Fibroblast of upper back skin (primary cell): ENCODE measurements at places on chromosomes 6 and 20.

- DNase-seq = peak; percentile 7
These were observed 2.6 kb downstream of the CD164 start for GRCh38 chr6:109379711-109380110.

- peak; percentile 11 for DNase-seq
These were observed 315 bp upstream of the PDE10A start for GRCh38 chr6:165663377-165663735.

GRCh38 chr6:24972311-24972958 is 36.7 kb upstream of the RIPOR2 start:
- DNase-seq = peak; percentile 49

- DNase-seq = no peak
These were observed 81.0 kb downstream of the INSM1 start for GRCh38 chr20:20448881-20449280.

GRCh38 chr6:149138699-149139294 is 178.7 kb upstream of the TAB2 start:
- no peak for DNase-seq

GRCh38 chr20:60313191-60313590 is 355.0 kb downstream of the CDH26 start:
- no peak for DNase-seq

DNA sequence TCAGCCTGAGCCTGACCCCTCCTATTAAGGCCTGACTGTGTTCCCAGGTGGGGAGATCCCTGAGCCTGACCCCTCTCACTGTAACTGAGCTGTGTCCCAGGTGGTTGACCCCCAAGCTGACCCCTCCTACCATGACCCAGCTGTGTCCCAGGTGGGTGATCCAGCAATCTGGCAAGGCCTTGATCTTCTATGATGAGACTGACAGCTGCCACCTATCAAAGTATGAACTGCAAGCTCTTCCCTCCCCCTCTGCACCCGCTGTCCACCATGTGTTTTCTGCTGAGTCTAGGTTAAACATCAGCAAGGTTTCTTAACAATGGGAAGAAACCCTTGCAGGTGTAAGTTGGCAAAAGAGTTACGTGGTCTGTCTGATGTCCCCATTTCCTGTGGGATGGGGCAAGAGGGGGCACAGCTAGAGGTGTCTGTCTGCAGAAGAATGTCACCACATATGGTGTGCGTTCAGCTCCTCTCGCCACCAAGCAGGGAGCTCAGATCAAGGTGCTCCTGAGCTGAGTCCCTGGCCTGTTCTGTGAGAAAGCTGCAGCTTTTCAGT is 5.9 kb downstream of the PXDC1 start:
- DNase-seq = no peak

DNA sequence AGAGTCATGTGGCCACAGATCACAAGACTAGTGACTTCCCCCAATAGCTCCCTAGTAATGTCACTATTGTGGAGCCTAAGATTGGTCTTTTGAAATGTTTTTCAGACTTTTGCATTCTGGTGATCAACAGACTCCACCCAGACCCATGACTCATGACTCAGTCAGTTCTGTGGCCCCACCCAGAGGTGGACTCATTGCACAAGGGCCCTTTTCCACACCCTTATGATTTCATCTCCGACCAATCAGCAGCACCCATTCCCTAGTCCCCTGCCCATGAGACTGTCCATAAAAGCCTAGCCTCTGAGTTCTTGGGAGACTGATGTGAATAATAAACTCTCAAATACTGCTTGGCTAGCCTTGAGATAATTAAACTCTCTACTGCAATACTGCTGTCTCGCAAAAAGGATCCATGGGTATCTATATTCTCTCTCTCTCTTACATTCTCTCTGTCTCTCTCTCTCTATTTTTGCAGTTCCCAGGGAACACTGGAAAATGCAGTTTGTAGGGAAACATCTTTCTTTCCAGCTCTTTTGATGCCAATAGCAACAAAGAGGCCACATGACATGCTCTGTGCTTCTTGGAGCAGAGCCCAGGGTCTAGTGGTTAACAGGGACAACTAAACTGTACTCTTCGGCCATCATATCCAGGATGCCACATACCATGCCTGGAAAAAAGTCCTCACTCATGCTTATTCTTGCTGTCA is 71.3 kb upstream of the IYD start:
- peak; percentile 37 for DNase-seq

DNA sequence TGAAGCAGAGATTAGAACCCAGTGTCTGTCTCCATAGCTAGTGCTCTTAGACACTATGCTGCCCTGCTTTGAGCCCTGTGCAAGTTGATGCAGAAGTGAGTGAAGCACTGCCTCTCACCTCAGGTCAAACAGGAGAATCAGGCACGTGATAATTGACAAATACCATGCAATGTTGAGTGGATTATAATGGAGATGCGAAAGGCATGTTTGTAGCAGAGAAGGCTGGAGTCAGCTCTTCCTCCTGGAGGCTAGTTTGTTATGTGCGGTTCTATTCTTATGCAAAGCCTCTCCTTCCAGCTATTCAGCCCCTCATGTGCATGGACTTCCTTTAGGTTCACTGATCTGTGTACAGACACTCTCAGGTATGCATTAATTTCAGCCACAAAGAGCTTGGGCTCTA is 108.5 kb downstream of the MANEA start:
- DNase-seq = no peak

DNA sequence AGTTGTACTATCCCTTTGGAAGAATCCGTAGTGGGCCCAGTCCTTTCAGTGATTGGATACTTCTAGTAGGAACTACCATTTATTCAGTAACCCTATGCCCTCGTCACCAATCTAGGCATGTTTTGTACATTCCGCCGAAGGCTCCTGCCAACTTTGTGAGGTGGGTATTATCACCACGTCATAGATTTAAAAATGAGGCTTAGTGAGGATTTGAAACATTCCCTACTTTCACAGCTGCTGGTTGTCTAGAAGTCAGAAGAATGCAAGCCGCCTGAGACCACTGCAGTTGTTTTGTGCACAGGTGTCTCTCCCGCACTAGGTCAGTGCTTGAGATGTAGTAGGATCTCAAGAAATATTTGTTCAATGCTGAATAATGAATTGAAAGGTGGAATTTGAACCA is 32.6 kb downstream of the ENPP1 start:
- no peak for DNase-seq

- DNase-seq = no peak
These were observed 131.2 kb upstream of the FAM184A start for GRCh38 chr6:119209452-119210205.

DNA sequence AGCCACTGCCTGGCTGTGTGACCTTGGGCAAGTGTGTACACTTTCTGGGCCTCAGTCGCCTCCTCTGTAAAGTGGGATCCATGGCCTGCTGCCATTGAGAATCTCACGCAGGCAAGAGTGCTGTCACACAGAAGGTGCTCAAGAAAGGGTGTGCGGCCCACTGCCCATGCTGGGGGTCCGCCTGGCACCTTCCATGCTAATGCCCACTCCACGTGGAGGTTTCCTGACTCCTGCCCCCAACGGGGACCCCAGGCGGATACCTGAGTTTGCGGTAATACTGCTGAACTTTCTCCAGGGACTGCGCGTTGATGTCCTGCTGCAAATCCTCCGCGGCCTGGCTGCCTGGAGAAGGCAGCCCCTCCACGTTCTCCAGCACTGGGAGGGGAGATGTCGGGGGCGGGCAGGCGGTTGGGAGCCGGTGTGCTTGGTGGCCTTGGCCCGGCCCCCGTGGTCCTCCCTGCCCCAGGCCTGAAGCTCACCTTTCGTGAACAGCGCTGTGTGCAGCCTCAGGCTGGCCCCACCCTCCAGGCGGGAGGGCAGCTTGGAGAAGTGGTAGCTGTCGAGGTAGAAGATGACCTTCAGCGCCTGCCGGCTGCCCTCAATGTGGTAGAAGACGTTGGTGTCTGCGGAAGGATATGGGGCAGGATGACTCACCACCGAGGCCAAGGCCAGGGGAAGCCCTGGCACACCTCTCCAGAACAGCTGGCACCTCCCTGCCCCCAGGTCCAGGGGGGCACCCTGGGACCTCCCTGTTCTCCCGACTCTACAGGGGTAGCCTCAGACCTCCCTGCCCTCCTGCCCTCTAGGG is 195.6 kb downstream of the PREX1 start:
- DNase-seq = no peak

DNA sequence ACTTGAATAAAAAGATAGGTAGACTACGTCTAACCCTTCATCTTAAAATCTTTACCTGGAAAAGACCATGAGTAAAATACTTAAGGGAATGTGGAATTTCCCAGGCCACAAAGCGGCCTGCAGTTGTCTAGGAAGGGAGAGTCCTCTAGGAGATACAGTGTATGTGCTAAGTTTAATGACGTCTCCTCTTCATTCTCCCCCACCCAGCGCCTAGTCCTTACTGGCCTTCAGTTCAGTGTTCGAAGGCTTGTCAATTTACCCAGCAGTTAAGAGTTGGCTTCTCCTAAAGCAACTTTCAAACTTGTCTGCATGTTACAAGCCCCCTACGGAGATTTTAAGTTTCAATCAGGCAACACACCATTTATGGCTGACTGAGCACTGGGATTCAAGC is 35.2 kb downstream of the HFE start:
- peak; percentile 37 for DNase-seq

- no peak for DNase-seq
These were observed 122.0 kb downstream of the GMPR start for GRCh38 chr6:16360365-16360764.

DNA sequence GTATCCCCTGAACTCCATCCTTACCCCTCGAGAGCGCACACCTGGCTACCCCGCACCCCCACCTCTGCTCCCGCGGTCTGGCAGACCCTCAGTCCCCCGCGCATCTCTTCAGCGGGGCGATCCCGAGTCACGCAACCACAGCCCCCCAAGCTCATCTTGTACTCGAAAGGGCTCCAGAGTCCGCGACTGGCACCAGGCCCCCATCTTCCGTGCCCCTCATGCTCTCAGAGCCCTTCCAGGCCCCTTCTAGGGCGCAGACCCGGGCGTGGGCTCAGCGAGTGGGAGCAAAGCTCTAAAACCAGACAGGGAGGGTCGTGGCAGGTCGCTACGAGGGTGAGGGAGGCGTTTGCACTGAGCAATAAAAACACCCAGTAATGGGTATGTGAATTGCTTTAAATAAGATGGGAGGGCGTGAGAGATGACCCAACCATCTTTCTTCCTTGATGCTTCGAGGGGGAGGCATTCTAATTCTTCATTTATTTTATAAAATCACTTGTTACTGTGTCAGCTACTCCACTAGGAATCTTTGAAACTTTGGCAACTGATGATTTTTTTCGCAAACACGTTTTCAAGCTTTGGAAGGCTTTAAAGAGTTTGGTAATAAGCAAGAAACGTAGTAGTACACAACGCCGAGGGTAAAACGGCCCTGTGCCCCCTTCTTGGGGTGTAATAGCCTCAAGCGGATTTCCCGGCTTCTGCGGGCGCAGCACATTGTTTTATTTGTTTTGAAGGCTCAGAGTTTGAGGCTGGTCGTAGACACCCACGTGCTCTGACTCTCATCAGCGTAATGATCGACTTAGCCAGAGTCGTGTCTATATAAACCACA is 42.6 kb upstream of the SUPT3H start:
- DNase-seq = peak; percentile 72

DNA sequence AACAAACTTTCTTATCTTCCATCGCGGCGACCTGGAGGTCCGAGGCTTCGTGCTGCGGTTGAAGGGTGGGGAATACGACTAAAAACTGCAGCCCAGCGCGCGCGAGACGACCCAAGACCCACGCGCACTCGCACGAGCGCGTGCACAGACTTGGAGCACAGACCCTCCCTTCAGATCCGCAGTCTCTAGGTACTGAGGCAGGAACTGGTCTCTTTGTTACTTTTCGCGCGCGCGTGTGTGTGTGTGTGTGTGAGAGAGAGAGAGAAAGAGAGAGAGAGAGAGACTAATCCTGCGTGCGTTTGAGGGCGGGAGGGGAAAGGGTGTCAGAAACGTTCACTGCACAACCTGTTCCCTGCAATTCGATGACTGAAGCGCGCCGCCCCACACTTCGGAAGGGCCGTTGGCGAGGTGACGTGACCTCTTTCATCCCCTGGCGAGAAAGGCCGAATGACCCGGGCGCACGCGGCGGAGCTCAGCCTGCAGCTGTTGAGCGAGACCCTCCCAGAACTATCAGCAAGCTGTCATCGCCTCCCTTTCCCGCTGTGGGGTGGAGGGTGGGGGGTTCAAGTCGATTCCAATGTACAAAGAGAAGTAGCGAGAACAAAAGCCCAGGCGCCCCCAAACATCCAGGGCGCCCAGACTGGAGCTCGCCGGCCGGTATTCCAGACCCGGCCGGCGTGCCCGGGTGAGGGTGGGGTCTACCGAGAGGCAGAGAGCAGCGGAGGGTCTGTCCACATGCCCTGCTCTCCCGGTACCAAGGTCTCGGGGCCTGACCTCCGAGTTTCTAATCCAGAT is 1.5 kb upstream of the TUBB2B start:
- no peak for DNase-seq

DNA sequence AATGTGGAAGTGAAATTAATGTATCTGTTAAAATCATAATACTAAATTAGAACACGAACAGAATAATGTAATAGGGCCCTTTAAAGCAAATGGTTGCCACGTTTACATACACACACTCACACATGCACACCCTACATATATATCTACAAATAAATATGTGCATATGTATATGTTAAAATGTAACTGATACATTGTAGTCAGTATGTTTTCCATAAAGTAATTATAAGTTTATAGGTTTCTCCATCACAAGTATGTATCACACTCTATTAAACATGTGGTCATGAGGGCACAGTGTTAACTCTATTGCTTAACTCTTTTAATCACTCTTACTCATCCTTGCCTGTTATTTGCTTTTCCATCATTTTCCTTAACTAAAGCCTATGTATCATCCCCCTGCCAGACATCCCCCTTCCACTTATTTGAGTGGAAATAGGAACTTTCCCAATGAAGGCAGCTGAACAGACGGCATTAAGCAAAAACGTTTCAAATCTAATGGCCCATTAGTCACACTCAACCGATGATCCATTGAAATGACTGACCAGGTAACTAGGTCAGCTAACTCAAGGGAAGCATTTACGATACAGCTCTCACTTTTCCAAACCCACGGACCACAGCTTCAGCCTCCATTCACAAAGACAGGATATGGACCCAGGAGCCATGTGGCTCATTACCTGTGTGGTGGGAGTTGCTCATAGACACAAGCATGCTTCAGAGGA is 89.3 kb downstream of the HAO1 start:
- peak; percentile 50 for DNase-seq

GRCh38 chr6:34259529-34260069 is 10.8 kb upstream of the SMIM29 start:
- no peak for DNase-seq

- DNase-seq = no peak
These were observed 54.9 kb upstream of the IER3 start for GRCh38 chr6:30799210-30799609.

GRCh38 chr20:10119336-10119735 is 84.5 kb downstream of the ANKEF1 start:
- no peak for DNase-seq

DNA sequence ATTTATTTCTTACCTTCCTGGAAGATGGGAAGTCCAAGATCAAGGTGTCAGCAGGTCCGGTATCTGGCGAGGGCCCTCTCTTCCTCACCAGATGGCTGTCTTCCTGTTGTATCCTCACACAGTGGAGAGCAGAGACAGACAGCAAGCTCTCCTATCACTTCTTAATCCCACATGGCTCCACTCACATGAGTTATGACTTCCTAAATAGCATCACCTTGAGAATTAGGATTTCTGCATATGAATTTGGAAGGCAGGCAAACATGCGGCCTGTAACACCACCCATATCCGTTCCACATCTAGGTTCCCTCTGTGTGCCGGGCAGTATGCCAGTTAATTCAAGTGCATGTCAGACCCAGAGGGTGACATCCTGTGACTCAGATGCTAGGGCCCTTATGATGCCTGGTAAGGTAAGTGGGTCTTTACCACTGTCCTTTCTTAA is 2.1 kb downstream of the RAET1E start:
- peak; percentile 69 for DNase-seq
